NCI-H1417 (cell line): ENCODE measurements at places on chromosomes 5 and 9.

DNA sequence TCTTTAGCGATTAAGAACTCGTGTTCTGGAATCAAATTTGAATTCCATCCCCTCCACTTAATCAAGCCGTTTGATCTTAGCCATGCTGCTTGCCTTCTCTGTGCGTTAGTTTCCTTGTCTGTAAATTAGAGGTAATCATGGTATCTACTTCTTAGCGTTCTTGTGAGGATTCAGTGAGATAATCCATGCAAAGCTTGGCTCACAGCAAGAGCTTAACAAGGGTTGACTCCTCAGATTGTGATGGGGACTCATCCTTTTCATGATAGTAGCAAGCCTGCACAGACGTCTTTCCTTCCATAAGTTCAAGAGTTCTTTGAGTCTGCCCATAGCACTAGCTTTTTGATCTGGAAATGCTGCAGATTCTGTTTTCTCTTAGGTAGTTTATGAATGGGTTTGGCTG lies 72.8 kb downstream of the TRIO start:
- DNase-seq: no peak

GRCh38 chr5:143014017-143014651 lies 244.0 kb downstream of the ARHGAP26 start:
- no peak for DNase-seq

- DNase-seq: no peak
These were observed 39.5 kb downstream of the LARP1 start for GRCh38 chr5:154794525-154795234.

- no peak for DNase-seq
These were observed 19.0 kb upstream of the WHRN start for GRCh38 chr9:114524247-114524681.

- DNase-seq: no peak
These were observed 17.2 kb downstream of the S100Z start for GRCh38 chr5:76867038-76867437.

- DNase-seq: no peak
These were observed 409.2 kb downstream of the CETN3 start for GRCh38 chr5:90000351-90000750.

DNA sequence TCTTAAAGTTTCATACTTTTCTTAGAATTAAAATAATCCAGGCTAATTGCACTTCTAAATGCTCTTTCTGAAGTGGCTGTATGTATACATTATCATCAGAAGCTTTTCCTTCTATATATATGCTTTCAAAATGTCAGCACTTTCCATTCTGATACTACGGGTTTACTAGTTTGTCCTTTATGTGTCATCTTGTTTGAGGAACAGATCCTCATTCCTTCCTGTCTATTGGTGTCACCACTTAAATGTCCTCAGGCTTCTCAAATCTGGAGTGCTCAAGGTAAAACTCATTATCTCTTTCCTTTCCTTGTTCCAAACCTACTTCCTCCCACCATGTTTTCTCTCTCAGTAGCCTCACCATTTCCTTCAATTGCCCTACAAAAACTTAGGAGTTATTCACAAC lies 236.3 kb downstream of the CSNK1G3 start:
- DNase-seq: no peak

DNA sequence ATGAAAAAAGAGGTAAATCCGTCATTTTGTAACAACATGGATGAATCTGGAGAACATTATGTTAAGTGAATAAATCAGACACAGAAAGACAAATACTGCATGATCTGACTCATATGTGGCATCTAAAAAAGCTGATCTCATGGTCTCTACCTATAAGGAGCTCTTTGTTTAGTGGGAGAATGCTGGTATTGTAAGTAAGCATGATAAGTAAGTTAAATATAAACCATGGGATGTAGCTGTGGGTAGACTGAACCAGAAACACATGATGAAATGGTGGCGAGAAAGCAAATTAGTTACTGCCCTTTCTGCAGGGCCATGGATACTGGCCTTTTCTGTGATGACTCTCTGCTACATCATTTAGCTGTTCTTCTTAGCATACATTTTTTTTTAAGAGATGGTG lies 66.4 kb upstream of the RUSC2 start:
- no peak for DNase-seq

DNA sequence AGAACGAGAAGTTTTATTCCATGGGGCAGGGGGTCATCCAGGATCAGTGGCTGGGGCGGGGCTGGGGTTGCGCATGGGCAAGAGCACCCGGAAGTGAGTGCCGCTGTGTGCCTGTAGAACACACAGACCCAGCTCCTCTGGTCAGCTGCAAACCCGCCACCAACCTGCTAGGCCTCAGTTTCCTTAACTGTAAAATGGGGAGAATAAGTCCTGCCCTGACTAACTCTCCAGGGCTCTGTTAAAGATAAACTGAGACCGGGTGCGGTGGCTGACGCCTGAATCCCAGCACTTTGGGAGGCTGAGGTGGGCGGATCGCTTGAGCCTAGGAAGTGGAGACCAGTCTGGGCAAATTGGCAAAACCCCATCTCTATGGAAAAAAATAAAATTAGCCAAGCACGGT lies 152.2 kb downstream of the GABBR2 start:
- no peak for DNase-seq

DNA sequence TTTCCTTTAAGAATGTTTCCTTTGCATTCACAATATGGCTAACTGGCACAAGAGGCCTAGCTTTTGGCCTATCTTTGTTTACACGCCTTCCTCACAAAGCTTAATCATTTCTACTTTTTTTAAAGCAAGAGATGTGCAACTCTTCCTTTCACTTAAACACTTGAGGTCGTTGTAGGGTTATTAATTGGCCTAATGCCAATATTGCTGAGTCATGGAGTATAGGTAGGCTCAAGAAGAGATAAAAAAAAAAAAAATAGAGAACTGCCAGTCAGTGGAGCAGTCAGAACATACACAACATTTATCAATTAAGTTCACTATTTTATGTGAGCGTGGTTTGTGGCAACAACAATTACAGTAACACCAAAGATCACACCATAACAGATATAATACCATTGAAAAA lies 5.9 kb downstream of the FKBP15 start:
- no peak for DNase-seq

- DNase-seq: no peak
These were observed 587.3 kb upstream of the RGMB start for GRCh38 chr5:98186128-98186527.

DNA sequence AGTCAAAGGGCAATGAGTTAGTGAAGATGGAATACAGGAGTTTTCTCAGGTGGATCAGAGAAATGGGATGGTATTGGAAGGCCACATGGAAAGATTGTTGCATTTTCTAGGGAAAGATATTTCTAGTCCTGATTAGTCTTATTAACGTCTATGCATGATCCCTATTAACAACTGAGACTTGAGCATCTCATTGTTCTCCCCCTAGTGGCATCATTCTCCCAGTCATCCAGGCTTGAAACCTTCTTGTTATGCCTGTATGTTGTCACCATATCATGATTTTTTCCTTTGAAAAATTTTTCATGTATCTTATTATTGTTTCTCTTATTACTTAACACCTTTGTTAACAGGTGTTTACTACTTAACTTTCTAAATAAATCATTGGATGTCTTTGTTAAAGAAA lies 34.4 kb downstream of the KIF2A start:
- no peak for DNase-seq

GRCh38 chr5:135481387-135481786 lies 29.2 kb upstream of the TIFAB start:
- no peak for DNase-seq

- DNase-seq: no peak
These were observed 257.5 kb upstream of the PANK3 start for GRCh38 chr5:168836603-168837231.

DNA sequence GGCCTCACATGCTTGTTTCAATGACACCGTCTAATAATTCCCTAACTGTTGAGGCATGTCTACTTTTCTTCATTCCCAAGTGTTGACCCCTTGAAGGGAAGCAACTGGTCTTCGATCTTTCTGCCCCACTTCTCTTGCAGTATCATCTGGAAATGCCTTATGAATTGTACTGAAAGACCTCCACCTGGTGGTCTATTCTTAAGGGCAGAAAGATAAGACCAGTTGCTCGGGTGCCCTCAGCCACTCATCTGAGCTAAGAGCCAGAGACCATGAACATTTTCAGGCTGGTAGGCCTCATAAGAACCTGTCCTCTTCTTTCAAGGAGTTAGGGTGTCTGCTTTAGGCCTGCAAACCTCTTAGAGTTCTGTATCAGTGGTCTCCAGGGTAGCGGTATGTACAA lies 542.5 kb downstream of the CTNND2 start:
- DNase-seq: no peak

DNA sequence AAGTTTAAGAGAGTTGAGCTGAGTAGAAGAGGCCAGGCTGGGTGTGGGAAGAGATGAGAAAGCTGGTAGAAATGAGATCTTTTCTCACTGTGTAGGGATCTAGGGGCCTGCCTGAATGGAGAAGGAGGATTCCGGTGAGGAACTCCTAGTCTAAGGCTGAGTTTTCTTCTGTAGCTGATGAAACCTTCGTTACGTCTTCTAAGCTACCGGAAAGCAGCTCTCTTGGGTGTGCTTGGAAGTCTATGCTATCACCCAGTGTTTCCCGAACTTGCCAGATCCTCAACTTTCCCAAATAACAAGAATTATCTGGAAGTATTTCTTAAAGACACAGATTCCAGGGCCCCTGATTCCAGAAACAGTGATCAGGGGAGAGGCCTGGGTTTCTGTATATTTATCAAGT lies 55.4 kb upstream of the TNFSF15 start:
- DNase-seq: no peak

DNA sequence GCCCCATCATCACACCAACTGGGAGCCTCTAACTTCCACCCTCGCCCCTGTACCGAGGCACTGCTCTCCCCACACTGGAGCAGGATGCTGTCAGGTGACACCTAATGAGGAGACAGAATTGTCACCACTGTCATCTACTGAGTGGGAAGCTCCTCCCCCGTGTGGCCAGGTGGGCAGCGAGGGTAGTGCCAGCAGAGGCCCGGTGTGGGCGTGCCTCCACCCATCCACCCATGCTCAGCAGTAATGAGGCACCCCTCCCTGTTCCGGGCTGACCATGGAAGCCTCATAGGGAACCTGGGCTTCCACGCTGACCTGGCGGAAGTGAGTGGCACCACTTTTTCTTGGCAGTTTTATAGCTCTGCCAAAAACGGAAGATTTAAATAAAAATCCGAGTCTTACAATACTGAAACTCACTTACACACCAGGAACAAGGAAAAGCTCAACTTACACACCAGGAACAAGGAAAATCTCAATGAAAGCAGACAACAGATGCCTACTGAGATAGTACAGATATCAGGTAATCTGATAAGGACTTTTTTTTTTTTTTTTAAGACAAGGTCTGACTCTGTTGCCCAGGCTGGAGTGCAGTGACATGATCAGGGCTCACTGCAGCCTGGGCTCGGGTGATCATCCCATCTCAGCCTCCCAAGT lies 30.6 kb upstream of the ASS1 start:
- no peak for DNase-seq

DNA sequence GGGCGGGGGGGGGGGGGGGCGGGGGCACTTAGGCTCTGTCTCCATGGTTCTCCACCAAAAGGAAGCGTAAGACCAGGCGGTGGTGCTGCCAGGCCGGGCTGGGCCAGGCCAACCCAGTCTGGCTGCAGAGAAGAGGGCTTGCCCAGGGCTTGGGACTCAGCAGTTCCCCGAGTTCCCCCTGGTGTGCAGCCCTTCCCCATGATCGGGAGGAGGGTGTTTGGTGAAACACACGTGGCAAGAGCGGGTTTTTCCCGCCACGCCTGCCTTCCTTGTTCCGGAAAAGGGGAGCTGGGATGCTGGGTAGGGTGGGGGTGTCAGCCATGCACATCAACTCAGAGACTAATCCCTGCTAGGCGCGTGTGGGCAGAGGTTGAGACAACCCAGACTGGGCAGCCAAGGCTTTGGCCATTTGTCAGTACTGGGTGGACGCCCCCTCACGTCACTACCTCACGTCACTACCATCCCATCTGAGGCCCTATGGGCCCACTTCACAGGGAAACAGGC lies 32.9 kb downstream of the PRRX2 start:
- DNase-seq: no peak

DNA sequence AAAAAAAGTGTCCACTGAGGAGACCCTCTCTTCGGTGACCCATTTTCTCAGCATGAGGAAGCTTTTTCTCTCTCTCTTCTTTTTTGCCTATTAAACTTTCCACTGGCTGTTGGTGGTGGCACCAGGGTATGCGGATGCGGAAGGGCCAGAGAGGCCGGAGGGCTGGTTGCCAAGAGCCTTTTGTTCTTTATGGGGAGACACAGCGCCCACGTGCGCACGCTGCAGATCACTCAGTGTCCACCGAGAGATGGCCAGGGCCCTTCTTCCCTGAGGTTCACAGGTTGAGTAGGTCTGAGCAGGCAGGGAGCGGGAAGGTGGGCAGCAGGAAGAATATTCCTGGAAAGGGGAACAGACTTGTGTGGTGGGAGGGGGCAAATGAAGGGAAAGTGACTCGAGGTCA lies 69.1 kb downstream of the STK10 start:
- DNase-seq: no peak

DNA sequence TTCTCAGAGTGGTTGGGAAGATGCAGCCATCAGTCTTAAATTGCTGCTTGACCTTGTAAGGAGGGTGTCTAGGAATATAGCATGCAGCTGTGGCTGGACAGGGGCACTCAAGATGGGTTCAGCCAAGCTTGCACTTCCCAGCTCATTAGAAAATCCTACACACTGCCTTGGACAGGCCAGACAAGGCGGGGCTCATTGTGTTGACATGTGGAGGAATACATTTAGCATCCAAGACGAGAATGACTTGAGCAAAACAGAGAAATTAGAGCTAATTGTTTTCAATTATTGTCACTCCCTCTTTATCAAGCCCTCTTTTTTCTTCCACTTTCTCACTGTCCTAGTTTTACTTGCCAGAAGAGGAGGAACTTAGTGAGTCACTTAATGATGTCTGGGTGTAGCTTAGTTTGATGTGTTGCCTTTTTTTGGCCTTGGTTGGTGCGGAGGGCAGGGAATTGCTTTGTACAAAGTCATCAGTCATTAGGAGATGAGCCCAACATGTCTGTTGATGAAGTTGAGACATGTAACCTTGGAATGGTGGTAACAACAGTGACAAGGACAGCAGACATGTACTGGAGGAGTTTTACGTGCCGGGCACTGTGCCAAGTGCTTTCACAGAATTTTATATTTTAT lies 1219.3 kb upstream of the WWC1 start:
- DNase-seq: no peak

DNA sequence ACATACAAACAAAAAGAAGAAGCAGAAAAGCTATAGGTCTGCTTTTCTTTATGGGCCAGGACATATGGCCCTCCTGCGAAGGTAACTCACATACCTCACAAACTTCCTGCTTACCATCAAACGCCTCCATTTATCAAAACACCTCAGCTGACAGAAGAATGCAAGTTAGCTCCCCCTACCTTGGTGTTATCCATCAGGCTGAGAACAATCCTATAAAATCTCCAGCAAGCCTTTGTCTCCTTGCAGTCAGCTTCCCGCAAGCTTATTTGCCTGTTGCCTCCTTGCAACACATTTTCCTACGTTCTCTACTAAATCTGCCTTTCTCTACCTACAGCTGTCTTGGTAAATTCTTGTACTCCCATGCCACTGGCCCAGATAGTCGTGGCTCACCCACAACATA lies 22.7 kb upstream of the PCA3 start:
- no peak for DNase-seq
